ENCODE measurements at places on chromosomes 7 and 10.

- DNase-seq: peak; percentile 62
Measured at GRCh38 chr10:104209575-104210198, 22.5 kb downstream of the CFAP43 start.

- no peak for DNase-seq
Measured at GRCh38 chr10:12589291-12589690, 239.9 kb downstream of the CAMK1D start.

- DNase-seq: no peak
Measured at GRCh38 chr7:129771201-129771927, 159.8 kb downstream of the NRF1 start.

DNA sequence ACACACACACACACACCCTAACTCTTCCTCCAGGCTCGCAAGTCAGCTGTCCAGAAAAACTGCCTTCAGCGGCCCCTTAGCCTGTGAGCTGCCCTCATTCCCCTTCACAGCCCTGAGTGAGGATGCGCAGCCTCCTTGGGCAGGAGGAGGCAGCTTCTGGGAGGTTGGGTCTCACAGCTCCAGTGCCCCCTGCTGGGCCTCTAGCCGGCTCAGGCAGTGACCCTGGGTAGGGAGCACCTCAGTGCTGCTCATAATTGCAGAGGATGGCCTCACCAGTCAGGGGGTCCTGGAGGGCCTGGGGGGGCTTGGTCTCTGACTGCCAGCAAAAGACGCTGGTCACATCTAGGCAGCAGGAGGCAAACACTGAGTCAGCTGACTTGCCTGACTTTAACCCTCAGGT is 43.7 kb downstream of the ZNF273 start:
- no peak for DNase-seq

GRCh38 chr7:111784296-111784695 is 222.0 kb upstream of the IMMP2L start:
- DNase-seq: no peak

DNA sequence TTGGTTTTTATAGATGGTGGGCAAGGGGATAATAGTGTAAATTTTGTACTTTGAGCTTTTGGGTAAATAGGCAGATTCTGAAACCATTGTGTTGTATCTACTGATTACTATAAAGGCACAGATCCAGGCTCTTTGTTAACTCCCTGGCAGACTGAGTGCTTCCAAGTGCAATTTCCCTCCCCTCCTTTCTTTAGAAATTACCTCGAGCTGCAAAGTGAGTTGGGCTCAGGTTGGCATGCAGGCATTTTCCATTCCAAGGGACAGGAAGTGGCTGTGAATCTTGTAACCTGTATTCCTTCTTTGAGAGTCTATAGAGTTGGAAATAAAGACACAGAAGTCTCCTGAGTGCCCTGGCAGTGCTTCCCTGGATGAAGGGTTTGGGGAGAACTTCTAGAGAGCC is 494.2 kb upstream of the GALNT17 start:
- no peak for DNase-seq

GRCh38 chr7:35498416-35498815 is 196.5 kb downstream of the HERPUD2 start:
- no peak for DNase-seq

DNA sequence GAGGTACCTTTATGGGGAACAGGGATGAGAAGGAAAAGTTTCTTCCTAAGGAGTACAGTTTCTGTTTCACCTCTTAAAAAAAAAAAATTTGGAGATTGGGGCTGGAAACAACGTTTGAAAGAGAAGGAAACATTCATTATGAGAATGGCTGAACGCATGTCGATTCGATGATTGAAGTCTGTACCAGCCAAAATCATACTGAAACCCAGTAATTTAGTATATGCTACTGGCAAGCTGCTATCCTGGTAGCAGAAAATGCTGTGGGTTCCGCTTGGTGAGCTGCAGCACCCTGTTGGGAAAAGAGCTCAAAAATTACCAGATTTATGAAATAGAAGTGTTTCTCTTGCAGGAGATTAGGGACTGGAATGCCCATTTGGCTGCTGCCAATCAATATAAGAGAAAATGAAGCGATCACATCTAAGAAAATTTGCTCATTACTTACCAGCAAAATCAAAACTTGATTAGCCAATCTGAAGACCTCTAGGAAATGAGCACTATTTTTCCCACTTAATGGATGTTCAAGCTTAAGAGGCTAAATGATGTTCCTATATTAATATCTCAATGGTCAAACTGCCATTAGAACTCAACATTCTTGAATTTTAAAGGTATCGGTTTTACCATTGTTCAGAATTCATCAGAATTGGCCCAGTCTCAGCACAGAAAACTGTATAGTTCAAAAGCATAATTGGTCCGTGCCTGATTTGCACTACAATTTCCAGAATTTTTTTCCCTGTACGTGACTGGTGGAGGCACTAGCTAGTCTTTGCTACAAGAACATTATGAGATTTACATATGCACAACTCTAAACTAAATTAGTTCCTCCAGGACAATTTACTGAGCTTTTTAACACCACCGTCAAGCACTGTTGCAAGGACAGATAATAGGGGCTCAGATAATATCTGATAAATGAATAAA is 1.2 kb upstream of the ITGB1 start:
- no peak for DNase-seq

DNA sequence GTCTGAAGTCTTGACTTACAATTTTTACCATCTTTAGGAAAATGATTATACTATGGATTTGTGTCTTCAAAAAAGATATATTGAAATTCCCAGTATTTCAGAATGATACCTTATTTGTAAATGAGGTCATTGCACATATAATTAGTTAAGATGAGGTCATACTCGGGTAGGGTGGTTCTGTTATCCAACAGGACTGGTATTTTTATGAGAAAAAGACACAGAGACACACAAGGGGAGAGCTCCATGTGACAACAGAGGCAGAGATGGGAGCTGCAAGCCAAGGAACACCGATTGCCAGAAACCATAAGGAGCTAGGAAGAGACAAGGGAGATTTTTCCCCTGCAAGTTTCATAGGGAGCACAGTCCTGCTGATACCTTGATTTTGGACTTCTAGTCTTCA is 356.9 kb downstream of the ARL4A start:
- DNase-seq: no peak

DNA sequence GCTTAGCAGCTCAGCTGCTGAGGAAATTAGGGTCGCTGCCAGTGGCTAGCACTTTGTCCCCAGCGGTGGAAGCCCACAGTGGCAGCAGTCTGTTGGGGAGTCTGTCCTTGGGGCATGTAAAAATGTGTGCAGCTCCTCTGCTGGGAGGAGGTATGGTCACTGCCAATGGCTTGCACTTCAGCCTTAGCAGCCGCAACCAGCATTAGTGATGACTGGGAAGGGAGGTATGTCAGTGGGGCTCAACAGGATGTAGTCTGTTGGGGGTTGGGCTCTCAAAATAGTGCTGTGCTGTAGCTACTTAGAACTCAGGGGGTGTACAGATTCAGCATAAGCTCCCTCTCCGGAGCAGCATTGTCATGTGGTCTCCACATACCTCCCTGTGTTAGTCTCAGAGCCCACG is 189.9 kb downstream of the ZEB1 start:
- DNase-seq: no peak

GRCh38 chr10:107585630-107586029 is 421.1 kb upstream of the SORCS1 start:
- DNase-seq: no peak

DNA sequence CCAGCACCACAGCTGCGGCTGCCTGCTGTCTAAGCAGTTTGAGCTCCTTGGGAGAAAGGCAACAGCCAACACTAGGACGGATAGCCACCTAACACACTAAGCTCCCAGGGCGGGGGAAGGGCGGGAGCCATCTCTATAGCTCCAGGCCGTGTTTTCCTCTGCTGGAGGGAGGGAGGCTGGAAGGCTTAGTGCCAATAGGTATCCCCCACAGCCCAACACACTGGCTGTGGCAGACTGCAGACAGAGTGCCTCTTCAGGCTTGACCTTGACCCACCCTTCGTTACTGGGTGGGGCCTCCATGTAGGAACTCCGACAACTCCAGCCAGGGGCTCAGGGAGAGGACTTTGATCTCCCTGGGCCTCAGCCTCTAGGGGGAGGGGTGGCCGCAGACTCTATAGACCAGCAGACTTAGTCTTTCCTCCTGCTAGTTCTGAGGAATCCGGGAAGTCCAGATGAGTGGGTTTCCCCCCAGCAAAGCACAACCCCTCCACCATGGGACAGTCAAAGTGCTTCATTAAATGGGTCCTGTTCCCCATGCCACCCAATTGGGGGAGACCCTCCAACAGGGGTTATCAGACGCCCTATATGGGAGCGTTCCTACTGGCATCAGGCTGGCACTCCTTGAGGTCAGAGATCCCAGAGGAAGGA is 314.4 kb upstream of the MKI67 start:
- DNase-seq: no peak

DNA sequence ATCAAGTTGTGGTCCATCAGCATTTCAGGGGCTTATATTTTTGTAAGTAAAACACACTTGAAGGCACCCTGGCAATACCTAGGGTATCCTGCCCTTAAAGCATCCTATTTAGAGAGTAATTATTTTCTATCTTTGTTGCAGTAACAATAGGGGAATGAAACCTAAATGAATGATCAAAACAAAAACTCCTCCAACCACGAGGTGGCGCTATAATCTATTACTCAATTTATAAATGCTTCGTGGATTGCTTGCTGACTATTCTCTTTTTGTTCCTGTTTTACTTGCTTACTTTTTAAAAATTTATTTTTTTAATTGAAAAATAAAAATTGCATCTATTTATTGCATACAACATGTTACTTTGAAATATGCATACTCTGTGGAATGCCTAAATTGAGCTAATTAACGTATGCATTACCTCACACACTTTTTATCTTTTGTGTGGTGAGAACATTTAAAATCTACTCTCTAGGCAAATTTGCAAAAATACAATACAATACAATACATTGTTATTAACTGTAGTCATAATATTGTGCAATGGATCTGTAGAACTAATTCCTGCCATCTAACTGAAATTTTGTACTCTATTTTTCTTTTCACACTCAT is 147.7 kb upstream of the BMPER start:
- peak; percentile 49 for DNase-seq

DNA sequence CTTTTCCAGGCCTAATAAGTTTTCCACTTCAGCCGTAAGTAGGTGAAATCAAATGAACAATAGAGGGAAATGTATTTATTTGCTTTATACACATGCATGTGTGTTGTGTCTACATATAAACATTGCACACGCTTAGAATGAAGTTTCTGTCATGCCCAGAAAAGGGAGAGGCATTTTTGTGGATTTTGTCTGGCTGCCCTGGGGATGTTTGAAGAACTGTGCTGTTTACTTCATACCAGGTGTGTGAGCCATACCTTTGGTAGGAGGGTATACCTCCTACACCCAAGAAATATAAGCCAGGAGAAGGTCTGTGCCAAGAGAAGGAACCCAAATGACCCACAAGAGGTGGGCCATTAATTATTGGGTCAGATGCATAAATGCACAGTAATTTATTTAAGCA is 12.8 kb downstream of the GATAD1 start:
- DNase-seq: no peak

GRCh38 chr7:2967253-2967652 is 76.4 kb downstream of the CARD11 start:
- DNase-seq: no peak

- no peak for DNase-seq
Measured at GRCh38 chr10:61047788-61048560, 104.0 kb upstream of the RHOBTB1 start.

DNA sequence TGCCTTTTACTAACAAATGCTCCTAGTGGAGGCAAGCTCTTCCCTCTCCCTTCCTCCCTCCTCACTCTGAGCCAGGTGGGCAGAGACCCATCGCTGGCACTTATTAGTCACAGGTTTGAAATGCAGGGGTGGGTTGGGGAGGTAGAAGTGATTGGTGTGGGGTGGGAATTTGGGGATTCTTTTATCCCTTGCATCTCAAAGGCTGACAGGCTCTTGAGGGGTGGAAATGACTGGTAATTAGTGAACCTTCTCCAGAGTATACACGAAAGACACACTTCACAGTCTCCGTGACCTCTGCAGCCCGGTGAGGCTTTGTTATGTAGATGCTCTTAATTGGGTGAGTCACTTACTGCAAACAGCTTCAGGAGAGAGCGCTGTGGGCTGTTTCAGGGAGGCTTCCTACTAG is 13.9 kb upstream of the LRMDA start:
- DNase-seq: no peak

DNA sequence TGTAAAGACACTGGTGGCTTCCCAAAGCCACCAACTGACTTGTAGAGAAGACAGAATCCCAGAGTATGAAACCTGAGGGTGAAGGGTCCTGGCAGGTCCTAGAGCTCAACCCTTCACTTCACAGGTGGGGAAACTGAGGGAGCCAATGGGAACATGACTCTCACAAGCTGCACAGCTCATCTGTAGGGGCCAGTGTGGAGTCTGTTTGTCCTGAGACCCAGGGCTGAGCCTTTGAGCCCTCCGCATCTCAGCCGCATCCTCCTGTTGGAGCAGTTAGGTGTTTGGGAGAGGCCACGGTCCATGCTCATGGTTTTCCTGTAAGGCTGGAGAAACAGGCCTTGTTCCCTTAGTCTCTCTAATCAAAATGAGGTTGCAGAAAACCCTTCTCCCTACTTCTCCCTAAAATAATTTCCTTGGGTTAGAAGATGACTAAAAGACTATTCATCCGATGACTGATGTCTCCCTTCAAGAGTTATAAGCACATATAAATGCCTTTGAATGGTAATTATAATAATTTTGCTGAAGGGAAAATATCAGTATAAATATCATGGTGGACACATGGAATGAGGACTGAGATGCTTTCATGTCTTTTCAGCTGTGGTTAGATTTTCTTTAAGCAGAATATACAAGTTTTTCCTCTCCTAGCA is 10.3 kb downstream of the HTRA1 start:
- DNase-seq: no peak

- no peak for DNase-seq
Measured at GRCh38 chr10:133461027-133461426, 7.3 kb downstream of the SCART1 start.

GRCh38 chr7:91780521-91780920 is 100.0 kb downstream of the MTERF1 start:
- no peak for DNase-seq

DNA sequence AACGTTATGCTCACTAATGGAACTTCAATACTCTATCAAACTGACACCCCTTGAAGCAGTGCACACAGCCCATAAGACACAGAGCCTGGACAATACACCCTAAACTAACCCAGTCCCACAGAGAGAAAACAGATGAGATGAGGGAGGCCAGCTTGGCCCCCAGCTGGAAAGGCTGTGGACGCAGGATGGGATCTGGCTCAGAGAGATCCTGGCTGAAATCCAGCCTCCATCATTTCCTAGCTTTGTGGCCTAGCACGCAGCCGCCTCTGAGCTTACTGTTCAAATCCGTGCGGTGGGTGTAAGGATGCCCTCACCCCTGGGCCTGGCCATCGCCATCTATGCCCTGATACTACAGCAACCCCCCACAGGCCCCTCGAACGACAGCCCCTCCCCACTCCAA is 32.7 kb downstream of the SNX8 start:
- DNase-seq: peak; percentile 68

DNA sequence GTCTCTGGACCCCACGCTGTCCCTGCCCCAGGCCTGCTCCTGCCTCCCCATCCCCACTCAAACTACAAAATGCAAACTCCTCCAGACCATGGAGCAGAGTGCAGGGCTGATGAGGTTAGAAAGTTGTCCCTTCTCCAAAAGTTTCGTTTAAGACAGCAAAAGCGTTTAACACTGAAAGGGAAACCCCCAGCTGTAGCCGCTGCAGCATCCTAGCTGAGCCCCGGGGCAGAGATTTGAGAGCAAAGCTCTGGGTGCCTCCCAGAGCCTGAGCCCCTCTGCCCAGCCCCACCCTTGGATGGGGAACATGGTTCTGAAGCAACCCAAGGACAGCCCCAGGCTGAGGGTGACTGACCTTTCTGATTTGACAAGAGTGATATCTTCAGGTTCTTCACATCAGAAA is 52.8 kb upstream of the ENO4 start:
- DNase-seq: no peak

GRCh38 chr7:150715293-150715692 is 1.1 kb upstream of the GIMAP1 start:
- no peak for DNase-seq
